ENCODE measurements at places on chromosomes 6 and 20.

DNA sequence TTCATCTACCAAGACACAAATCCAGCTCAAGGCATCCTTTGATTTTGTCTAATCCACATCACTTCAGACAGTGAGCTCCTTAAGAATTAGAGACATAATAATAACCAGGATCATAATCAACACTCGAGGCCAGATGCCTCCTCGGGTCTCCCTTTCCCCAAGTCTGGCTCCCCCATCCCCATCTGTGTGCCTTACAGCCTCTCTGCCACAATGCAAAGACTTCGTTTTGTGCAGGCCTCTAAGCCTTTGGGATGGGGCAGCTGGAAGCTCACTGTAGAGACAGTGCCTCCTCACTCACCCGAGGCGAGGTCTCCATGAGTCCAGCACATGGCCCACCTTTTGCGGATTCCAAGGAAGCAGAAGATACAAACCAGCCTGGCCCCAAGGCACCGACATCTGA lies 30.3 kb downstream of the LRFN2 start:
- H3K36me3 ChIP-seq = no peaks in the 10 kb centered on the region
- peaks cover 26% of the 10 kb centered on the region for H3K27me3 ChIP-seq
- H3K4me3 ChIP-seq = no peak overlapping the region
- no peaks in the 10 kb centered on the region for H3K4me1 ChIP-seq

GRCh38 chr20:52824494-52825216 lies 147.5 kb upstream of the TSHZ2 start:
- H3K36me3 ChIP-seq = no peaks in the 10 kb centered on the region
- no peaks in the 10 kb centered on the region for H3K4me1 ChIP-seq
- no peak overlapping the region for H3K4me3 ChIP-seq
- peaks cover 11% of the 10 kb centered on the region for H3K27me3 ChIP-seq

GRCh38 chr20:2822073-2822472 lies 5.9 kb downstream of the TMEM239 start:
- no peak overlapping the region for H3K27ac ChIP-seq
- H3K27me3 ChIP-seq = peaks cover 56% of the 10 kb centered on the region
- no peak overlapping the region for H3K4me3 ChIP-seq
- no peaks in the 10 kb centered on the region for H3K36me3 ChIP-seq

GRCh38 chr6:70381417-70381782 lies 31.9 kb upstream of the FAM135A start:
- H3K4me3 ChIP-seq = no peak overlapping the region
- ATAC-seq = no peak
- no peaks in the 10 kb centered on the region for H3K4me1 ChIP-seq
- H3K27ac ChIP-seq = no peak overlapping the region
- peaks cover 16% of the 10 kb centered on the region for H3K27me3 ChIP-seq

DNA sequence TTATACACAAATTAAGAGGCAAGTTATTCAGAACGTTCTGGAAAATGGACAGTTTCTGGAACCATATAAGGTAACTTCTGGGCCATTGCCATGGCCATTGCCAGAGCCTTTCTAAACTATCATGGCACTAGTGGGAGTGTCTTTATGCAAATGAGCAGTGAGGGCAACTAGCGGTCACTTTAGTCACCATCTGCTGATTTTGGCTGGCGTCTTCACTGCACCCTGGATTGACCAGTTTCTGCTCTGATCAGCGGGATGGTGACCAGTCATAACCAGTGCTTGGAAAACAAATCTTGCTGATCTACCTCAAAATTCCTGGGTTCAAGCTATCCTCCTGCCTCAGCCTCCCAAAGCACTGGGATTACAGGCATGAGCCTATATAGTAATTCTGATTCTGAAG lies 7.3 kb upstream of the SNTA1 start:
- no peaks in the 10 kb centered on the region for H3K27me3 ChIP-seq
- no peak for ATAC-seq
- H3K4me1 ChIP-seq = peaks cover 4% of the 10 kb centered on the region
- H3K27ac ChIP-seq = no peak overlapping the region

GRCh38 chr6:74368746-74369145 lies 672.7 kb downstream of the CD109 start:
- no peak for ATAC-seq
- H3K27ac ChIP-seq = no peak overlapping the region
- no peaks in the 10 kb centered on the region for H3K27me3 ChIP-seq
- H3K36me3 ChIP-seq = no peaks in the 10 kb centered on the region

- peak; percentile 95 for ATAC-seq
- H3K4me1 ChIP-seq = peaks cover 32% of the 10 kb centered on the region
- peaks cover 20% of the 10 kb centered on the region for H3K27me3 ChIP-seq
- peak within 1 kb of the TSS; percentile 90 for H3K27ac ChIP-seq
- peaks cover 28% of the 10 kb centered on the region for H3K36me3 ChIP-seq
Measured at GRCh38 chr6:28225056-28225834, at the start of gene ZSCAN9. Gene ZSCAN9, plus strand, starts transcription at chr6:28225275. Its CDS starts 1,810 bp downstream, at chr6:28227085.

DNA sequence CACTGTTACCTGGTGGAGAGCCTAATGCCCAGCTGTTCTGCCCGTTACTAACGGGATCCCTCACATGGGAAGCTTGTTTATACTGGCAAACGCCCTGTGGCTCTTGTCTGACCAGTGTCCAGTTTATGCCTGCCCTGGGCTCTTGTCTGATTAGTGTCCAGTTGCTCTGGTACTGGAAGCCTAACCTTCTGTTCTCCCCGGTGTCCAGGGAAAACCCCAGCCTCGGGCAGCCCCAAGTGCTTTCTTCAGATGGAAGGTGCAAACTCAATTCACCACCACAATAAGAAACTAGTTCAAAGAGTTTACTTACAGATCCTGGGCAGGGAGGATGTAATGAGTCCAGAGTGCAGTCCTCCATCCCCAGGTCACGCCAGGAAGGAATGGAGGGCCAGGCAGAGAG lies 148.4 kb downstream of the TBXT start:
- no peak overlapping the region for H3K27ac ChIP-seq
- H3K36me3 ChIP-seq = no peaks in the 10 kb centered on the region
- no peak for ATAC-seq
- no peaks in the 10 kb centered on the region for H3K4me1 ChIP-seq
- no peak overlapping the region for H3K4me3 ChIP-seq

DNA sequence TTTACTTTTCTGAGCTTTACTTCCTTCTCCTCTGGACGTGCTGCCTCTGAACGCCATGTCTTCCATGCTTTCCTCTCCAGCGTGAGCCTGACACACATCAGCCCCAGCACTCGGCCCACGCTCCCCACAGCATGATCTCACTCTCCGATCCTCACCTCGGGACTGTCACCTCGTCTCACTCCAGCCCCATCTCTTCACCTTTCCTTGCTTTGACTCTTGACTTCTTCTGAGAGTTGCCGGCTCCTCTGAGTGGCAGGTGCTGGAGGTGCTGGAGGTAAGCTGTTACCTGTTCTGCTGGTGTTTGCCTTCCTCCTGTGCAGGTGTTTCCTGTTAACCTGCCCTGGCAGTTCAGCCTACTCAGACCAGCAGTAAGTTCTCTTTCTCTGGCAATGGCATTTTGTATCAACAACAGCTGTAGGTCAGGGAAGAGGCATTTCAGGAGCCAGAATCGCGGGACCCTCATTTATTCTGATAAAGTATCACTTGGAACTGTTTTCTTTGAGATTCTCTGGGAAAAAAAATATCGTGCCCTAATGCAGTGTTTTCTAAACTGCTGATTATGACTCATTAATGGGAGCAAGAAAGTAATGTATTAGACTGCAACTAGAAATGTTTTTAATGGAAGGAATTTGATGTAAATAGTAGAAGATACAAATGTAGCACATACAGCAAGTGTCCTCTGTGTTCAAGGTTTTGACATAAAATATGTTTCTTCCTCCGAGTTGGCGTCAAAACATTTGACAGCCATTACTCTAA lies 106.5 kb downstream of the ARID1B start:
- peak overlapping the region; percentile 49 for H3K4me3 ChIP-seq
- H3K36me3 ChIP-seq = peaks cover 17% of the 10 kb centered on the region
- peaks cover 76% of the 10 kb centered on the region for H3K4me1 ChIP-seq
- H3K27ac ChIP-seq = peak overlapping the region; percentile 55
